RPMI8226 (cell line): ENCODE measurements at places on chromosomes 12 and 14.

DNA sequence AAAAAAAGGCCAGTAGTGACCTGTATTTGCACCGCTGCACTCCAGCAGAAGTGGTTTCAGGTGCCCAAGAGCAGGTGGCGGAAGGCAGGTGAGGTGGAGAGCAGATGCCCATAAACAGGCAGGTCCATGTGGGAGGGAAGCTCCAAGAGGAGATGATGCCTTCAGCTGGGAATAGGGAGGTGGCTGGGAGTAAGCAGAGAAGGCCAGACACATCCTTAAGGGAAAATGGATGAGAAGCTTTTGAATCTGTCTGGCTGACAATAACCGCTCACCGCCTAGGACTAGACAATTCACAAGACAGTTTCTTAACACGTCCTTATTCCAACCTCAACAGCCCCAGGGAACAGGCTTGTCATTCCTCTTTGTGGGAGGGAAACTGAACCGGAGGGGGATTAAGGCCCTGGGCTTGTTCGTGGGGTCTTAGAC, 43.9 kb upstream of the PLEKHG6 start:
- DNase-seq: peak; percentile 60

DNA sequence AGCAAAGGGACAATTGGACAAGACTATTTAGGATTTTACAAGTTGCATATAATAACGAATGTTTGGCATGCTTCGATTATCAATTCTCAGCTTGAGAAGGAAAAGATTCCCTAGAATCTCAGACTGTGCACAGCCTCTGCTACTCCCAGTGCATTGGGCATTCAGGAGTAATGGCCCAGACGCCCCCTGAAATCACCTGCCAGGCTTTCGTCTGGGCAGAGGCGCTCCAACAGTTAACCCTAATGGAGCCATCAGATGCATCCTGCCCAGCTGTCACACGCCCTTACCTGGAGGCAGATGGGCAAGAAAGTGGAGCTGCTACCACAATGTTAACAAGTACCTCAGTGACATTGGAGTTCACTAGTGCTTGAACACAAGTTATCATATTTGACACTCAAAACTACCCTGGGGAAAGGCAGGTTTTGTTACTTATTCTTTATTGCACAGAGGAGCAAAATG, 927 bp upstream of the LRP6 start:
- peak; percentile 11 for DNase-seq

DNA sequence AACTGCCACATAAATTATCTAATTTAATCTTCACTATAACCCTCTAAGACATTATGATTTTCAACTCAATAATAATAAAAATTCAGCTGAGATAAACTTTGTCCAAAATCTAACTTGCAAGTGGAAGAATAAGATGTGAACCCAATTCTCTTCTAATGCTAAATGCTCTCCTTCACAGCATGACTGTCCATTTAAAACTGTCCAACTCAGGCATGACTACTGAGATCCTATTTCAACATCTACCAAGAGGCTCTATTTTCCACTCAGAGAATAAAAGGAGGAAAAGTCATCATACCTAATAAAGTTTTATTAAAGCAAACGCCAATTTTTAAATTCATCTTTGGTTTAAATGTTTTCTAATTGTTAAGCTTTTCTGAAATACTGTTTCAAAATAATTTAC, 183.6 kb downstream of the MED13L start:
- no peak for DNase-seq

DNA sequence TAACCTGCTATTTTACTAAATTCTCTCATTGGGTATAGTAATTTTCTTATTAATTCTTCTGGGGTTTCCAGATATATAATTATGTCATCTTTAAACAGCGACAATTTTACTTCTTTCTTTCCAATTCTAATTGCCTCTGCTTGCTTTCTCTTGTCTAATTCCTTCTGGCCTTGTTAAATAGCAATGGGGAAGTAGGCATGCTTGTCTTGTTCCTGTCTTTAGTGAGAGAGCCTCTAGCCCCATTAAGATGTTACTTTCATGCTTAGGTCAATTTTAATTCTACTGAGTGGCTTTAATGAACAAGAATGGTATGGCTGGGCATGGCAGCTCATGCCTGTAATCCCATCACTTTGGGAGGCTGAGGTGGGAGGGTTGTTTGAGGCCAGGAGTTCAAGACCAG, 31.7 kb downstream of the LRTM2 start:
- DNase-seq: no peak

- DNase-seq: no peak
These were observed 266.4 kb upstream of the SLC16A7 start for GRCh38 chr12:59329462-59329861.

DNA sequence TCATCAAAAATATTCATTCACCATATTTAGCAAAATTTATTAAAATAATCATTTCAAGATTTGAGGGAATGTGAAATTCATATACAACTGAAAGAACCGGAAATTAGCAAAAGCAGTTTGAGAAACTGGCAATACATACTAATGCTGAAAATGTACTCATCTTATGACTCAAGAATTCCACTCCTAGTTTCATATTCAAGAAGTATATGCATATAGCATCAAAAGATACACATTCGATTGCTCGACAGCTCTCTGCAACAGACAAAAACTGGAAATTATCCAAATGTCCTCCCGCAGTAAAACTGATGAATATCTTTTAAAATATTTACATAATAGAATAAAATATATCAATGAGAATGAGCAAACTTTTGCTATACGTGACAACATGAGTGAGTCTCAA, 189.2 kb upstream of the MGAT4C start:
- DNase-seq: no peak

DNA sequence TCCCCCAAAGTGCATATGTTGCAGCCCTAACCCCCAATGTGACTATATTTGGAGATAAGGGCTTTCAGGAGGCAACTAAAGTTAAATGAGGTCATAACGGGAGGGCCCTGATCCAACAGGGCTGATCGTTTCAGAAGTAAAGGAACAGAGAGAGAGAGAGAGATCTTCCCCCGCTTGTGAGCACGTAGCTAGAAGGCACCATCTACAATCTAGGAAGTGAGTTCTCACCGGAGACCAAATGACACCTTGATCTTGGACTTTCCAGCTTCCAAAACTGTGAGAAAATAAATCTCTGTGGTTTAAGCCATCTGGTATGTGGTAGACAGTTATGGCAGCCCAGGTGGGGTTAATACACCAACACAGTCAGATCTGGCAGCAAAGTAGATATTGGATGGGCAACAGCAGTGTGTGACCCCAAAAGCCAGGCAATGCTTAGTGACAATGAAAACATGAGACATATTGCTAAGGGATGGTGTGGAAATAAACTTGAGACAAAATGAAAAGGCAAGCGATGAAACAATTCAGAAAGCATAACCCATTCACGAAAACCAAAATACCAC, 147.2 kb upstream of the GSC start:
- no peak for DNase-seq
